ENCODE measurements at places on chromosomes 5 and 9. TPM values are rescaled to one million over a fixed set of nuclear protein-coding genes. Genes with fewer than 3 reads are reported as not detected.

Gene CTXN3
- not detected for total RNA-seq

Gene GPRIN1
- total RNA-seq, result 7.2 TPM

Gene PDLIM4
- 35.8 TPM for total RNA-seq

Gene TNFSF15
- 0.55 TPM for total RNA-seq

Gene PROB1
- 2.9 TPM for total RNA-seq

Gene MARCOL
- total RNA-seq, result not detected

Gene PCA3
- total RNA-seq, result not detected

Gene SPINK7
- total RNA-seq, result not detected

Gene QSOX2
- 40.8 TPM for total RNA-seq

Gene PCDHB10
- not detected for total RNA-seq

DNA sequence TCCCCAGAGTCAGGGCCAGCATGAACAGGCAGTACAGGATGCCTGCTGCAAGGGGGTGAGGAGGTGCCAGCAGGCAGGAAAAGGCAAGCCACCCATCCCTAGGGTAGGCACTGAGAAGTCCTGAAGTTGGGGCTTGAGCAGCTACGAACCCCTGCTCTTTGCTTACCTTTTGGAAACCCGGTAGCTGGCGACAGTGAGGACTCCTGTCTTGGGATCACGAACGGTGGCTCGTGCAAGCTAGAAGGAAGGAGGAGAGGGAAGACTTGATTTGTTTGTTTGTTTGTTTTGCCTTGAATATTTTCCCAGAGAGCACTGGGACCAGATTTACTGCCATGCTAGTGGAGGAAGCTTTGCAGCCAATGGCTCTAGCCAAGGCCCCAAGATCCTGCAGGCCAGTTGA lies 23.7 kb downstream of the P4HA2 start:
- no peak for DNase-seq

DNA sequence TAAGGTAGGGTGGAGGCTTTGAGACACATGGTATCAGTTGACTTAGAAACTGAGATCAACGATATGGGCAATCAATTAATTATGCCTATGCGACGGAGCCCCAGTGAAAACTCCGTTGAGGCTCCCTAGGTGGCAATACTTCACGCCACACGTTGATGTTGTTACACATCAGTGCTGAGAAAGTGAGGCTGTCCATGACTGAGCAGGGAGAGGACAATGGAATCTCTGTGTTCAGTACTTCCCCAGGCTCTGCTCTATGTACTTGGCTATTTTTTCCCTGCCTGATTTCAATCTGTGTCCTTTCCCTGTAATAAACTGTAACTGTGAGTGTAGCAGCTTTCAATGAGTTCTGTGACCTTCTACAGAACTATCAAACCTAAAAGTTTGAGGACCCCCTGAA lies 211.7 kb downstream of the SNCAIP start:
- no peak for DNase-seq

- no peak for DNase-seq
Observed at GRCh38 chr9:30058463-30058862, 2326.0 kb upstream of the ACO1 start.

- no peak for DNase-seq
Observed at GRCh38 chr9:13281356-13282016, 2.0 kb upstream of the MPDZ start.

- no peak for DNase-seq
Observed at GRCh38 chr9:117723986-117724625, 19.9 kb downstream of the TLR4 start.

GRCh38 chr9:95756986-95757385 lies 118.5 kb upstream of the ERCC6L2 start:
- DNase-seq, result no peak

DNA sequence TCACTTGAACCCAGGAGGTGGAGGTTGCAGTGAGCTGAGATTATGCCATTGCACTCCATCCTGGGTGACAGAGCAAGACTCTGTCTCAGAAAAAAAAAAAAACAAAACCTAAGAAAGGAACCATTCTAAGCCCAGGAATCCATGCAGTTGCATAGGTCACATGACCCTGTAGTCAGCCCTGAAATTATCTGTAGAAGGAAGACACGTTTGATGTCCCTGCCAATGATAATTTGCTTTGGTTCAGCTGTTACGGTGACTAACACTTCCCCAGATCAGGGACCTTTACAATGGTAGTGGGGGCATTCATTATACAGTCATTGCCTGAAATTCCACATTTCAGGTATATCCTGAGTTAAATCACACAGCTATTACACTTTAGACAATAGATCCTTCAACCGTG lies 50.5 kb downstream of the PRKACG start:
- DNase-seq, result no peak

DNA sequence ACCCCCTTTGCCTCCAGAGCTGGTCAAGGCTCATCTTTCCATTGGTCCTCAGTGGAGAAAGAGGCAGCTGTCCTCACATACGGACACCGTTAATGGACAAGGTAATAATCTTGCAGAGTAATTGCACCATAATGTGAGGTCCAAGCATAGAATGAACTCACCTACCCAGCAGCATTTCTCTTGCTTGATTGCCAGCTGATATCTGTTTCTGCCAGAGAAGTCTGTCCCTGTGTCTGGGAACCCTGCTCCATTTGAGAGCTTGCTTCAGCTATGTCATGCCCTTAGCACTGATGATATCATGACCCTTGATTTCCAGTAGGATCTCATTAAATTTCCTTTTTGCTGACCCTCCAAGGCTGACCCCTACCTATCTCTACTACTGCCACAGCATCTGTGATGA lies 154.6 kb downstream of the PIK3R1 start:
- DNase-seq, result no peak

- DNase-seq, result no peak
Observed at GRCh38 chr9:128103589-128103962, 24.0 kb downstream of the PTGES2 start.

DNA sequence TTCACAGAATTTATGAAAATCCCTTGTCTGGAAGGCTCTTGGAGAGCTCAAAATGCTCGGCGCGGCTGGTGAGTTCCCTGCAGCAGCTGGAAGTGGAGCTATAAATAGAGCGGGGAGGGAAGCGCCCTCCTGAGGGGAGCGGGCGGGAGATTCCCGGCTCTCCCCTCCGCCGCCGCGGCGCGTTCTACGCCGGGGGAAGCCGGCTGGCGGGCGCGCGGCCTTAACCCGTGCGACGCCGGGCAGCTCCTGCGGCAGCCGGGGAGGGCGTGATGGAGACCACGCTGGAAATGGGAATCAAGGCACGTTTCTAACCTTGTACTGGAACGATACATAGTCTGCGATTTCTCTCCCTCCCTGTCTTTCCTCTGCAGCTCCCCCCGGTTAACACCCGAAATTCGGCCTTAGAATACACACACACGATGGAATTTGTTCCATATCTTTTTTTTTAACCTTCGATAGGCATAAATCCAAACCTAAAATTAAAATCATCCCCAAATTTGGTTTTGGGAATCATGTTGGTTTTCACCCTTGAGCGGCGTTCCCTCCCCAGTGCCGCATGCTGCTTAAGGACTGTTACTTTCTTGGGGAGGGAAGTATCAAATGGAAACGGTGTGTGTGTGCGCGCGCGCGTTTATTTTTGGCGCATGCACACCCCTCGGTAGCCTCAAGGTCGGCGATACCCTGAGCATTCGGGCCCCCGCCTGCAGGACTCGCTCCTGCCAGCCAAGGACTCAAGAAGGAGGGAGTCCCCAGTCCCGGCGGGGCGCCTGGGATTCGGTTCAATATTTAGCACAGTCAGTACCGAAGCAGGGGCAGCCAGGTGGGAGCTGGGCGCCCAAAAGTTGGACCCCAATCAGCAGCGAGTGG lies 306.3 kb upstream of the KCNN2 start:
- DNase-seq, result no peak

- DNase-seq, result no peak
Observed at GRCh38 chr5:35188031-35188457, 42.2 kb downstream of the PRLR start.

DNA sequence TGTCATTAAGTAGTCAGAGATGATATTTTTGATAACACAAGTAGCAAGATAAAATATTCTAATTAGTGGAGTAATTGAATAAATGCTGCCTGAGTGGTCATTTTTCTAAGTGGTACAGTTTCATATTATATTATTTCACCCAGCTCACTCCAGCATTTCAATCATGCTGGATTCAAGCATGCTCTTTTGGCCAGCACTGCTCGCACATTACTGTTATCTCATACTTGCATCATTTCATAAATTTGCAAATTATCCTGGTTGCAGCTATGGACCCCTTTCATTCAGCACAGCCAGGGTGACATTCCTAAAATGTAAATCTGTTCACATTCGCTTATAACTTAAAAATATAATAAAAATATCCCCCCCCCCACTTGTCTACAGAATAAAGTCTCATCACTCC lies 520.8 kb upstream of the CYLC2 start:
- no peak for DNase-seq

DNA sequence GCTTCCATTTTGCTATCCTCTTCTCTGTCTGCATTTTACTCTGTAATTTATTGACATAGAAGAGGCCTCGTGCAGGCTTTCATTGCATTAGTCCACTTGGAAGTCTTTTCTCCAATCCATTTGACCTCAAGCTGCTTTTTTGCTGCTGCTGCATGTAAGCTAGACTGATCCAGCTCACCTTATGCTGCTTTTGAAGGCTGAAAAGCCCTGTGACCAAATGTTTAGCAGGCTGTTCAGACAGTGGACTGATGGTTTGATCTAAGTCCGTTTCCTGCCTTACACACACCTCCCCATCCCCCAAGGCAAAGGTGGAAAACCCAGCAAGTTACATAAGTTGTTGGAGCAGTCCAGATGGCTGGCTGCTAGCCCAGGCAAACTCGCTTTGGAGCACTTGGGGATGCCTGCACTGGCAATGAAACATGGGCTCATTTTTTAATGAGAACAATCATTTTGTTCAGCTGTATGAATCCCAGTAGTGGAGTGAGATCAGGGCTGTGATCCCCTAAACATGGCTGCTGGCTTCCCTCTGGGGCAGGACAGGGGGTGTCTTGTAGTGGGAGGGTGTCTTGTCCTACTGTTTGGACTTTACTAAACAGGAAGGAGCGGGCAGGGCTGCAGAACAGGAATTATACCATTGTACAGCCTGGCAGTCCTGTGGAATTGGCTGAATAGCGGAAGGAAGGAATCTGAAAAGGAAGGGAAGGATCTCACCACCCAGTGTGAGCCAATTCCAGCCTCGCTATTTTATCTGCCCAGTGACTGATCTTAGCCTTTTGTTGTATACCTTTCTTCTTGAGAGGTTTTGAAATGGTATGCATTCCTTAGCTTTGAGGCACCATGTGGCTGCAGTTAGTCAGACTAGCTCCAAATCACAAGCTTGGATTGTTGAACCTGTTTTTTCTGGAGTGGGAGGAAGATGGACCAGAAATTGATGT lies 212.0 kb downstream of the ARHGAP26 start:
- DNase-seq, result peak; percentile 96

DNA sequence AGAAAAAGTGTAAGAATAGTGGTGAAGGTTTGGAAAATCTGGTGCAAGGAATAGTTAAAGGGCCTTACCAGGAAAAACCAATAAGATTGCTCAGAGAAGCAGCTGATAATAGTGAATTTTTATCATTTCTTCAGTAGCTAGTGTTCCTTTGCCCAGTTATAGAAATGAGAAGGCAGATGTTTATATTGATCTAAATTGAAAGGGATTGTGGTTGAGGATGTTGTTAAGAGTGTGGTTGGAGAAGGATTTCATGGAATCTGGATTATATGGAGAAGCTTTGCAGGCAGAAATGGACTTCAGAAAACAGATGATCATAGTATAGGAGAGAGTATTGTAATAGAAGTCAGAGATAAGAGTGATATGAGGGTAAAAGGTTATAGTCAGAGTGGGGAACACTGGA lies 102.6 kb downstream of the XRCC4 start:
- DNase-seq, result no peak

GRCh38 chr5:127758766-127759283 lies 55.6 kb downstream of the CCDC192 start:
- DNase-seq, result no peak

GRCh38 chr5:172423379-172424110 lies 30.8 kb downstream of the SH3PXD2B start:
- no peak for DNase-seq

DNA sequence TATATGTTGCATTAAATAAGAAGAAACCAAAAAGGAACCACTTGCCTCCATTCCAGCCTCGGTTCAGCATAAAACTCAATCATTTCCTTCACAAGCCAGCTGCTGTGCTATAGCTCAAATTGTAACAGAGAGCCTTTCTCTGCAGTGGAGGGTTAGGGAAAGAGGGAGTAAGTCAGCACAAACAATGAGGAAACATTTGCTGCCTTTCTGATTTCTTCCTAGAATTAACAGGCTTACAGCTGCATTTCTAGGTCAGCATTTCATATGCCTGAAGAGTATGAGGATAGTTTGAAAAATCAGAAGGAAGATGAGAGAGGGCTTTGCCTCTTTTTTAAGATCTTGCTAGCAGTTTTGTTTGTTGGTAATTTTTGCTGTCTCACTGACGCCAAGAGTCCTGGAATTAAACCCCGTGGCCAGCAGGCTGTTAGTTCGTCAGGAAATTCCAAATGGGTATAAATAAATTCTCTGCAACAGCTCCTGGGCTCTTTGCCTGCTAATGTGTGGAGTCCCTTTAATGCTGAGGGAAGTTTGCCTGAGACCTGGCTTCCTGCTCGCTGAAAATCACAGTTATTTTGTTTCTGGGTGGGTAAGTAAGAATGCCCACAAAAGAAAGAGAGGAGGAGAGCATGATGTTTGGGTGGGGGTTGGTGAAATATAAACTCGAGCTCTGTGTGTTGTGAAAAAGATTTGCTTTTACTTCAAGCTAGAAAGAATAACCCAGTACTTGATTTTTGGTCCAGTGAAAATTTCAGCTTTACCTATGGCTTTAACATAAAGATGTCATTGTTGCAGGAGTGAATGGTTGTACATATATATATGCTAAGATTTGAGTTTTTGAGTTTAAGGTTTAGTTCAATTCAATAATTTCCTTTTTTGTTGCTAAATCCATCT lies 148.1 kb upstream of the DMRT1 start:
- DNase-seq, result no peak

- DNase-seq, result no peak
Observed at GRCh38 chr5:6760686-6761085, 47.5 kb downstream of the TENT4A start.

- DNase-seq, result no peak
Observed at GRCh38 chr5:72938206-72938605, 17.6 kb upstream of the FCHO2 start.

DNA sequence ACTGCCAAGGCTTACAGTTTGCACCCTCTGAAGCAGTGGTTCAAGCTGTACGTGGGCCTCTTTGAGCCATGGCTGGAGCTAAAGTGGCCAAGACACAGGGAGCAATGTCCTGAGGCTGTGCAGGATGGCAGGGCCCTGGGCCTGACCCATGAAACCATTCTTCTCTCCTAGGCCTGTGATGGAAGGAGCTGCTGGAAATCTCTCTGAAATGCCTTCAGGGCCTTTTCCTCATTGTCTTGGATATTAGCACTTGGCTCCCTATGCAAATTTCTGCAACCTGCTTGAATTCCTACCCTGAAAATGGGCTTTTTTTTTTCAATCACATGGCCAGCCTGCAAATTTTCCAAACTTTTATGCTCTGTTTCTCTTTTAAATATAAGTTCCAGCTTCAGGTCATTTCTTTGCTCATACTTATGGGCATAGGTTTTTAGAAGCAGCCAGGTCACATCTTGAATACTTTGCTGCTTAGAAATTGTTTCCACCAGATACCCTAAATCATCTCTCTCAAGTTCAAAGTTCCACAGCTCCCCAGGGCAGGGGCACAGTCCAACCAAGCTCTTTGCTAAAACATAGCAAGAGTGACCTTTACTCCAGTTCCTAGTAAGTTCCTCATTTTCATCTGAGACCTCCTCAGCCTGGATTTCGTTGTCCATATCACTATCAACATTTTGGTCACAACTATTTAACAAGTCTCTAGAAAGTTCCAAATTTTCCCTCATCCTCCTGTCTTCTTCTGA lies 138.3 kb downstream of the OSTF1 start:
- no peak for DNase-seq

GRCh38 chr9:123353041-123353440 lies 3.0 kb upstream of the CRB2 start:
- DNase-seq, result peak; percentile 9

GRCh38 chr9:90457386-90458190 lies 185.0 kb downstream of the DIRAS2 start:
- no peak for DNase-seq
